ENCODE measurements at places on chromosomes 6 and 20.
A peak's percentile ranks its signal among the peaks of the same experiment; 100 is the strongest.

DNA sequence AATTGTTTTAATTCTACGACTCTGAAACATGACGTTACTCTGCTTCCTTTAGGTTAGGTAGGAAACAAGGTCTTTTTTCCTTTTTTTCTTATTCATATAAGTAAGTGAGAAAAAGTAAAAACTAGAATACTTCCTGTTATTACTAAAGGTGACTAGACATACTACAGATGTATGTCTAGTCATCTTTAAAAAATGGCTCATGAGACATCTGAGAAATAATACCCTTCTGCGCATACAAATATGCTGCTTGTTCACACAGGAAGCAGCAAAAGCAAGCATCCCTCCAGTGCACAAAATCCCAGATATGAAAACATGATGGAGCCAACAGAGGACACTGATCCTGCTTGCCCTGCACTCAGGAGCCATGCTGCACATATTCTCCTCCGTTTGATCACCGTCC lies 699.1 kb downstream of the EPM2A start:
- DNase-seq: no peak

- DNase-seq: no peak
Measured at GRCh38 chr6:156163311-156163710, 613.9 kb upstream of the ARID1B start.

DNA sequence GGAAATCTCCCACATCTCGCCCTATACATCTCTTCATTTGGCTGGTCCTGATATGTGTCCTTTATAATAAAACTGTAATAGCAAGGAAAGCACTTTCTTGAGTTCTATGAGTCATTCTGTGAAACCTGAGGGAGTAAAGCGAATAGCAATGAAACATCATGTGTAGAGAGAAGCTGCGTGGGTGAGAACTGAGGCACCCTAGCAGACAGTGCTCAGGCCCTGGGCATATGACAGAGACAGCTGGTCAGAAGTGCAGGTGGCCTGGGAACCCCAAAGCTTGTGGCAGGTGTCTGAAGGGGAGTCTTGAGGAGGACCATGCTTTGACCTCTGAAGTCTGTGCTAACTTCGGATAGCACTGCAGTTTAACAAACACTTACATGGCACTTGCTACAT lies 1.3 kb upstream of the BLOC1S5 start:
- DNase-seq: no peak

DNA sequence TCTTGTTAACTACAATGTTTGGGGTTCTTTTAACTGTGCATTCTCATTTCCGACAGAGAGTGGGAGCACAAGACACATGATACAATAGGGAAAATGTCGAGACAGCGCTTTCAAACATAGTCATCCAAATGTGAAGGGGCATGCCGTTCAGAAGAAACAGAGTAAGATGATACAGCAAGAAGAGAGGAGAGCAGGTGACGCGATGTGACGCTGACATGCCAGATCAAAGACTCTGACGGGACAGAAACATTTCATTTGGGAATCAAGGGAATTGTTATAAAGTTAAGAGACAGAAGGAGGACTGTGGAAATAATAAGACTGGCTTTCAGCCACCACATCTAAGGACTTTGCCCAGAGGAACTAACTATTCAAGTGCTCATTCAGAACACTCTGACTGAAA lies 117.4 kb downstream of the FAXC start:
- DNase-seq: no peak

DNA sequence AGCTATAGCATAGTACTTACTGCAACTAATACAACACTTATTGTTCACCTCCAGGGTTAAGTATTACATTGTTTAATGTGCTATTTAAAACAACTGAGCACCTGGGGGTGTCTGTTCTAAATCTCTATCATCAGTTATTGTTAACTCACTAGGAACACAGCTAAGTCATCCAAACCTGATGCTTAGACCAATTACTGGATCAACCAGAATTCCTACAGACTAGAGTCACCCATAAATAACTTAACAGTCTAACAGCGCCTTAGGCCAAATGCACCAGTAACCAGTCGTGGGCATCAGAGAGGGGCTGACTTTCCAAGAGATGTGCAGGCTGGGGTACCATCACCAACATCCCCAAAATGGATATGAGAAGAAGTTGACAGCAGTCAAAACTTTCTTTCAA lies 110.7 kb downstream of the ADTRP start:
- DNase-seq: no peak

- peak; percentile 83 for DNase-seq
Measured at GRCh38 chr6:72624557-72625160, 2.8 kb downstream of the KCNQ5 start.

DNA sequence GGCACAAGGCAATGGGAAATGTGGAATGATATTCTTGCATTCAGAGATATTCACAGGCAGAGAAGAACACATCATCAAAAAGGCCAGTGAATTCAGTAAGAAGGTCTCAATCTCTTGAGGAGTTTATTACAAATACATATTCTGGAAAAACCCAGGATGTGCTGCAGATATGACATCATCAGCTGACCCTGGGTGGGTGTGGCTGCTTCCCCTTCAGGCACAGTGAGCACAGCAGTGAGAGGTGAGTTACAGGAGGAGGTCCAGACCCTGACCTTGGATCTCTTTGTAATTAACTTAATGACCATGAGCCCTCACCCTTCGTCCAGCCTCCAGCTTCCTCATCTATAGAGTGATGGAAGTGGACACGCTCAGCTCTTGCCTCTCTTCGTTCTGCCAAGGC lies 147.5 kb upstream of the SYNDIG1 start:
- DNase-seq: no peak

GRCh38 chr20:23048283-23049200 lies 930 bp downstream of the THBD start:
- DNase-seq: no peak

- DNase-seq: no peak
Measured at GRCh38 chr20:35312318-35312717, 20.1 kb upstream of the FAM83C start.

- DNase-seq: no peak
Measured at GRCh38 chr6:30913721-30914075, 340 bp upstream of the VARS2 start.

- no peak for DNase-seq
Measured at GRCh38 chr6:50791900-50792508, 26.7 kb upstream of the TFAP2B start.

DNA sequence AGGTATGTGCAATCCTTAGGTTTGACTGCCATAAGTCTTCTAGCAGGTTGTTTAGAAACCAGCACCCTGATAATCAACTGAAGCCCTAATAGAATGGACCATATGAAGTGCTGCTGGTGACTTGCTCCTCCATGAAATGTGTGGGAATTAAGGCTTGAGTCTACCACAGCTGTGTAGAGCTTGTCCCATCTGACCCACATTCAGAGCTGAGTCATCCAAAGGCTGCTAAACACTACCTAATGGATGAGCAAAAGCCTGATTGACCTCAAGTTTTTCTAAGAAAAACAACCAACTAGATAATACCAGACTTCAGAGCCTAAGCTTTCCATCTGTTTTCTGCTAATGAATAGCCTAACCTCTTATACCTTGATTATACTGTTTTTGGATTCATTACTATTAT lies 120.3 kb upstream of the MOCS1 start:
- no peak for DNase-seq

- peak; percentile 91 for DNase-seq
Measured at GRCh38 chr20:25696371-25697131, at the start of gene ZNF337. TSS of gene ZNF337 (minus strand) at chr20:25696853. CDS start at chr20:25686417, 10,436 bp downstream.

DNA sequence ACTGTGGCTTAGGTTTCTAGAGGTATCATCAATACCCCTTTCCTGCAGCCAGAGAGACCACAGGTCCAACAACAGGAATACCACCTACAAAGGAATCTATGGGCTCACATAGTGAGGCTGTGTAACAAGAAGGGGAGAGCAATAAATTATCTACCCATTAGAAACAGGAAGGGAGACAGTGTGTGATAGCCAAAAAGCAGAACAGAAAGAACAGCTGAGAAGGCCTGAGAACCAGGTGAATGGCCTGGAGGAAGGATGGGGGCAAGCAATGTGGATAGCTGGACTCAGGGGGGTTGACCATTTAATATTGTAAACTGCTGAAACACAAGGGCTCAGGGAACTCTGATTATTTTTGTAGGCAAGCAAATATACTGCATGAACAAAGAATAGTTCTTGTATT lies 628.2 kb downstream of the COL12A1 start:
- no peak for DNase-seq

- DNase-seq: no peak
Measured at GRCh38 chr6:23282252-23283021, 713.1 kb downstream of the HDGFL1 start.

- DNase-seq: no peak
Measured at GRCh38 chr20:5843054-5843592, 92.9 kb downstream of the SHLD1 start.

- no peak for DNase-seq
Measured at GRCh38 chr20:45823949-45824835, 2.9 kb downstream of the TNNC2 start.

DNA sequence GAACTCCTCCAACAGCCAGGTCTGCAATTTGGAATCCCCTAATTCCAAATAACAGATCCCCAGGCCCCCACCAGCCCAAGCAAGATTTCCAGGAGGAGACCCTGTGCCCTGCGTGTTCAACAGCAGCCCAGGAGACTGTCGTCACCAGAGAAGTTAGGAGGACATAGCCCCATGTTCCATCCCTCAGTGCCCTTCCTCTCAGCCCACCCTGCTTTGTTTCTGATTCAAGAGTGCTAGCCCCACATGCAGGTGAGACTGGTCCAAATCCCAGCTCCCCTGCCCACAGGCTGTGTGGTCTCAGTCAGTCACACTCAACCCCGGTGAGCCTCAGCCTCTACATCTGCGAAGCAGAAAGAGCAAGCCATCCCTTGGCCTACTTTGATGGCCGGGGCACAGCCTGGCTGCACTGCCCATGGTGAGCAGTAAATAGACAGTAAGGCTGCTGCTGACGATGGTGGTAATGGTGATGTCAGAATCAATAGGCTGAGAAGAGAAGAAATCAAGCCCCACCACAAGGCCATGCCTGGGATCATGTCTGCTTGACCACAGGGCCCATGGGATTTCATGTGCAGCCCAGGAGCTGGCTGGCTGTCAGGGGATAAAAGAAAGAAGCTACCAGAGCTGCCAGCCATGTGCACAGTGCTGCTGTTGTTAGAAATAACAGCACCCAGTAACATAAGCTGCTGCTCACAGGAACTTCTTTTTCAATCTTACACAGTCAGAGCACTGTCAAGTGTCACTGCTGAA lies 51.5 kb upstream of the NXT1 start:
- no peak for DNase-seq

- DNase-seq: no peak
Measured at GRCh38 chr6:30657454-30657853, 10.5 kb downstream of the C6orf136 start.

GRCh38 chr6:64926051-64926450 lies 781.0 kb downstream of the EYS start:
- DNase-seq: no peak

DNA sequence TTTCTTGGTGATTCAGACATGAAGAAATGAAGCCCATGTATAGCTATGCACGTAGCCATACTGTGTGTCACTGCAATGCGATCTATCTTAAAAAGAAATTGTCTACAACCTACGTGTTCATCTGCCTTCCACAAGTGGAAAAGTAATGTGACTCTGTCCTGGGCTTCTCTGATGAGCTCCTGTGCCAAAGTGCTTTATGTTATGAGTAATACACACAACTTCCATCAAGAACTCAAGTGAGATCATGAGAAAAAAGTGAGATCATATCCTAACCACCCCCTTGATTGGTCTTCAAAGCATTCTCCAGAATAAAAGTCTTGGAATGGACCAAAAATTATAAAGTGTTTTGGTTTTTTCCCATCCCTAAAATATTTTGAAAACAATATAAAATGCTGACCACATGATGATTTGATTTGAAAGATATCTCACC lies 114.3 kb downstream of the DST start:
- no peak for DNase-seq

- DNase-seq: no peak
Measured at GRCh38 chr20:45429618-45430017, 13.7 kb downstream of the PIGT start.

DNA sequence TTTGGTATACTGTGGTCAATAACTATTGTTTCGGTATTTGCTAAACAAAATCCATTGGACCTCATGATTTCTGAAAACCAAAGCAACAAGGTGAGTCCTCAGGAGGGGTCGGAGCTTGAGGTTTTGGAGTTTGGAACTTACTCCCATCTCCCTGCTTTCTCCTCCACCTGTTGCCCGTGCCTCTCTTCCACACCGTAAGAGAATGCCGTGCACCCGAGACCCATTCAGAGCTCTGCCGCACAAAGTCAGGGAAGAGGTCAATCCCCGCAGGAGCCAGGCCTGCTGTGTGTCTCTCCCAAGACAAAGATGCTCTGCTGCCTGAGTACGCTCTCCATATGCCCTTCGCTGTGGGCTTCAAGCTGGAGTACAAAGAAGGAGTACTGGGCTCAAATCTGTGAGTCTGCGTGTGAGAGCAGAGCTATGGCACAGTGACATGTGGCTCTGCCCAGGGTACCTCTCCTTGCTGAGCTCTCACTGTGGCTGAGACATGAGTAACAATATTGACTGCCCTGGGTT lies 23.9 kb downstream of the PXDC1 start:
- no peak for DNase-seq

- DNase-seq: no peak
Measured at GRCh38 chr6:162825597-162825996, 97.8 kb downstream of the PACRG start.

DNA sequence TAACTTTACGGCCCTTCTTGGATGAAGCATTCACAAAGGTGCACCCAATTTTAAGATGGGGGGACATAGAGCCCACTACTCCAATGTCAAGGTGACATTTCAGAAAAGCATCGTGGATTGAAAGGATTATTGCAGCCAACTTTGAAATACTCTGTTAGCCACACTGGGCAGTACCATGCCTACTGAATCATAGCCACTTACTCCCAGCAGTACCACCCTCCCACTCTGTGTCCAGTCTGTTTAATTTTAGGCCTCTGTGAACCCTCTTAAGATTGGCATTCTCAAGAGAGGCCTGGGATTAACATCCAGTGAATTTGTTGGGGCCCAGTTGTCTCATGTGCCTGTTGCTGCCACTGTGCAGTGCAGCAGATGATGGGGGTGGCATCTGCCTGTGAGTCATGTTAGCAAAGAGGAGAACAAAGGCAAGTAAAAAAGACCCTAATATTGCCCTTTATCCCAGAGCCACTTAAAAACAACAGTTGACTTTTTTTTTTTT lies 11.2 kb upstream of the HDAC2 start:
- DNase-seq: no peak

- no peak for DNase-seq
Measured at GRCh38 chr6:16434885-16435284, 196.5 kb downstream of the GMPR start.

GRCh38 chr20:39112178-39112743 lies 150.1 kb downstream of the DHX35 start:
- DNase-seq: no peak

- no peak for DNase-seq
Measured at GRCh38 chr6:7805078-7805849, 79.4 kb downstream of the BMP6 start.

GRCh38 chr6:3227363-3228045 lies at the start of gene TUBB2B:
TSS of gene TUBB2B (minus strand) at chr6:3227653. CDS start at chr6:3227543, 110 bp downstream.
- DNase-seq: peak; percentile 83

GRCh38 chr6:89430201-89430962 lies 2.6 kb upstream of the ANKRD6 start:
- DNase-seq: peak; percentile 54

DNA sequence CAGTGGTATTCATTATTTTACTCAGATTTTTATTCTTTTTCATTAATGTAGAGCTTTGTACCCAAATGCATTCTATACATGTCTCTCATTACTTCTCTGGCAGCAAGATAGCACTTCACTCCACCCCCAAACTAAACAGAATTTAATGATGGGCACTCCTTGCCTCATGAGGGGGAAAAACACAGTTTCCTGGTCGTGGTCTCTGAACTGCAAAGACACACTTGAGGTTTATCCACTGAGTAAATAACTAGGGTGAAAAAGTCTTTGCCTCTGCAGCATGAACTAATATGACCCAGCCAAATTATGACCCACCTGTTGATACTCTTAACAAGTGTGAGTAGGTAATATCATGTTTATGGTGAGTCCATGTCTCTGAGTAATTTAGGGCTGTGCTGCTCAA lies 785.2 kb upstream of the FLRT3 start:
- DNase-seq: no peak

Data from NCI-H446 treated with DMSO at 0.1 percent for 48 hours (cell line).